ENCODE measurements at places on chromosomes 1 and 21.

GRCh38 chr1:150484861-150485260 is 2.4 kb upstream of the TARS2 start:
- peak; percentile 61 for DNase-seq

GRCh38 chr1:39091845-39092645 is 65.9 kb downstream of the NDUFS5 start:
- peak; percentile 84 for DNase-seq

DNA sequence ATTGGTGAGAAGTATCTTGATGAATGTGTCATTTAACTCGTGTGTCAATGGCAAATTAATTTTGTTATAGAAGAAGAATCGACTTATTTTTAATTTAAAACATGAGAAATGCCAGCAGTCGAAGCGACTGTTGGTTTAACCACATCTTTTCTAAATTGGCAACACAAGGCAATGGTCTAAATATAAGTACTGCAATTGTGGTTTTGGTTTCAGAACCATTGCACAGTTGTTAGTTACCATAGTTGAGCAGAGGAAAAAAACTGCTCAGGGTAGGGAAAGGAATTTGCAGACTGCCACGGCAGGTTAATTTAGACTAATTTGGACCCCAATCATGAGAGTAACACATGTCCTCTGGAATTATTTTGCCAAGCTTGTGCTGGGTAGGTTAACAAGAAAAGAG is 185.6 kb upstream of the RUNX1 start:
- no peak for DNase-seq

DNA sequence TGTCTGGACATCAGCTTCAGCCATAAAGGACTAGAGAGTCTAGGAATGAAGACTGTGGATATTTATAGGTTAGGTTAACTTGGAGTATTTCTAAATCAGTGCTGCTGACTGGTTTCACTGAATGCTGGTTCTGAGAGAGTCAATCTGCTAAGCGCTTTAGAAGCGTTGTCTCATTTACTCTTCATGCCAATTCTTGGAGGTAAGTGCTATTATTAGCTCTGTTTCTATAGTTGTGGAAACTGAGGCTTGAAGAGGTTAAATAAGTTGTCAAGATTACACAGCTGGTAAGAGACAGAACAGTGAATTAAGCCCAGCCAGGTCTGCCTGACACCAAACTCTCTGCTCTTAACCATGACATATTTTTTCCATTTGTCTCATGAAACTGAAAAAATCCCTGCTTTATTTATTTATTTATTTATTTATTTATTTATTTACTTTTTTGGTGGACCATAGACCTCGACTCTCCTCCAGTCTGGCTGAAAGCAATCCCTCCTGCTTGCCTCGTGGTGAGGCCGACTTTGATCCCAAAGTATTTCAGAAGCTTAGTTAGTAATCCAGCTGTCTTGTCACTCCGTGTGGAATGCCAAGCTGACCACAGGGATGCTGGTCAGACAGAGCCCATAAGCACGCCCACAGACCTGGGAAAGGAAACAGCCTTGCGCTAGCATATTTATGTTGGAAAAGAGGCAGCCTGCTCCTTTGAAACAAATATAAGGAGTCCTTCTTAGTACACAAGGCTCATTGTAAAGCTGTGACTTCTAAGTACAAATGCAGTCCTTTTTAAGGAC is 16.9 kb downstream of the NTMT2 start:
- peak; percentile 97 for DNase-seq

GRCh38 chr1:22105611-22106207 is 37.2 kb downstream of the WNT4 start:
- DNase-seq = peak; percentile 72

DNA sequence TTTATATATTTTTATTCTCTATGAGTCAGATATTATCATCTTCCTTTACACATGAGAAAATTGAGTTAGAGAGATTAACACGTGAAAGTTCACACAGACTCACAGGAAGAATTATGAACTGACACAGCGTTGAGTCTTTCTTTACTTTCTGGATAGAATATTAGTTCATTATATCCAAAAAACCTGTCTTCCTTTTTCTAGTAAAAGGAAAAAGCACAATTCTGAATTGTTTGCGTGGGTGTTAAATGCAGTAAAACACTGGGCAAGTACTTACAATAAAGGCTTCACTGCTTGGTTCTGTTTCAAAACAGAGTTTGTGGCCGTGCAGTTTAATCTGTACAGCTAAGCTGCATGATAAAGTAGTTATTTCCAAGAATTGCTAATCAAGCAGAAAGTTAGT is 10.8 kb downstream of the MAGI3 start:
- DNase-seq = no peak

GRCh38 chr1:88982055-88982454 is 10.4 kb downstream of the KYAT3 start:
- peak; percentile 55 for DNase-seq

DNA sequence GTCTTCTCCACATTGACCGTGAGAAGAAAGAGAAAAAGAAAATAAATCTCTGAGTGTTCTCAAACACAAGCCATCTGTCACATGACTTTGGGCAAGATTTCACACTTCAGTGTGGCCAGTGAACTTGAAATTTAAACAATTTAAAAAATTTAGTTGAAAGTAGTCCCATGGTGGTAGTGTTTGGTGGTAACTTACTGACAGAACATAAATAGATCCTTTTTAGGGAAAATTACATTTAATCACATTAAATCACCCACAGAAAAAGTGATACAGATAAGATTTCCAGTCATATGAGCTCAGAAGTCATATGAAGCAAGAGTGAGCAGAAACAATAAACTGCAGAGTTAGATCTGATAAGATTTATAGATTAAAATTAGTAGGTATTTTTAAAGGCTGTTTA is 31.9 kb upstream of the SGIP1 start:
- DNase-seq = no peak

GRCh38 chr1:54882519-54882918 is 4.5 kb downstream of the DHCR24 start:
- peak; percentile 63 for DNase-seq

DNA sequence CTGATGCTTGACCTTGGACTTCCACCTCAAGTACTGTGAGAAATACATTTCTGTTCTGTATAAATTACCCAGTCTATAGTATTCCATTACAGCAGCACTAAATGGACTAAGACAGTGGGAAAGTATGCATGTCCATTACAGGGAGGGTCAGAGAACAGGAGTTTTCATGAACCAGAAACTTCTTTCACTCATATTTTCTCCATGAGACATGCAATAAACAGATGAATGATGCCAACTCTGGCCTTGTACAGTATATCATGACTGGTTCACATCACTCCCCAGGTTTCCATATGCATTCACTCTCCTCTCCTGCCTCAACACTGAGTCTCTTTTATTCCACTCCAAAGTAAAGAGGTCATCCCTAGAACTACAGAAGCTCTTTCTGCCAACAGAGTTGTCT is 4.5 kb upstream of the IFI16 start:
- DNase-seq = peak; percentile 54

GRCh38 chr1:177546346-177546745 is 375.6 kb downstream of the BRINP2 start:
- peak; percentile 33 for DNase-seq

- no peak for DNase-seq
Measured at GRCh38 chr1:4778056-4778455, 123.6 kb downstream of the AJAP1 start.

DNA sequence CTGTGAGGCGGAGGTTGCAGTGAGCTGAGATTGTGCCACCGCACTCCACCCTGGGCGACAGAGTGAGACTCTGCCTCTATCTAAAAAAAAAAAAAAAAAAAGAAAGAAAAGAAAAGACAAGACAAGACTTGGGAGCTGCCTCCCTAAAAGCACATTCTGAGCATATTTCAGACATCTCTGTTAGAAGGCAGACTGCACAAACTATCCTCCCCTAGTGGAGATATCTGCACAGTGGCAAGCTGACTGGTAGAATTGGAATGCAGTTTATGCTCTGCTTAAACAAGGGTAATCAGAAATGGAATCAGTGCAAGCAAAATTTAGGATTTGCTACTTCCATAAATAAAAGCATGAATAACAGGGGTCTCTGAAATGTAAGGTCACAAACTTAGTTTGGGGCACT is 31.8 kb downstream of the GNG4 start:
- DNase-seq = peak; percentile 38

GRCh38 chr1:17369466-17369865 is 2.5 kb upstream of the PADI6 start:
- peak; percentile 7 for DNase-seq

- DNase-seq = no peak
Measured at GRCh38 chr1:47444562-47445465, 7.0 kb downstream of the FOXD2 start.

Measured in fibroblast of mammary gland (primary cell).